ENCODE measurements at places on chromosomes 6 and 20.

GRCh38 chr6:38450717-38451116, 189.0 kb downstream of the BTBD9 start:
- no peak for DNase-seq

- no peak for DNase-seq
Measured at GRCh38 chr6:137863091-137863797, 3.8 kb upstream of the TNFAIP3 start.

GRCh38 chr20:17935186-17935585, 33.4 kb downstream of the SNX5 start:
- DNase-seq: no peak

DNA sequence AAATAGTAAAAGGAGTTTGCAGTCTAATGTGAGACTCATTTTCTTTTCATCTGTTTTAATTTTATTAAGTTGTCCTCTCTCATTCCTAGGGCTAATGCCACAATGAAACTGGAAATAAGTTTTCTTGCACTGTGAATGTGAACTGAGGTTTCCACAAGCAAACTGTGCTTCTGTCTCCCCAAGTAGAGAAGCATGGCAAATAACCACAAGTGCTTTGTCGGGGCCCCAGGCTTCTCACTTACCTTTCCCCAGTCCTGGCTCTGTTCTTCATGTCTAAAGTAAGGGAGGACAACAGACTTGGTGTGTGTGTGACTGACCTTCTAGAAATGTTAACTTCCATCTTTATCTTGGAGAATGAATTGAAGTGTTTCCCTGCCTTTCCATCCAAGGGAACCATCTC, 80.8 kb downstream of the CBFA2T2 start:
- DNase-seq: no peak

DNA sequence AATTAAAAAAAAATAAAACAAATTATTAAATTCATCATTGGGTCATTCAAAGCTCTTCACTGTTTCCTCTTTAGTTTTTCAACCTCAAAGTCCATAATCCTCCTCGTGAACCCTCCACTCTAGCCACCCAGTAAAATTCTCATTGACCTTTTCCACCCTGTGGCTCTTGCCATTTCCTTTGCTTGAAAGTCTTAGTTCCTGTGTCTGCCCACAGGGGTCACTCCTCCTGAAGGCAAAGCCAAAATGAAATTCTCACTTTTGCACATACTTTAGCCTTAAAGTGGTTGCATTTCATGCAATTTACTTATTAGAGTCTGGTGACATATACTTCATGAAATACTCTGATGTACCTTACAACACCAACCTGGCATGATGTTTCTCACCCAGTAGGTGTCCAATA, 263.7 kb downstream of the BMP2 start:
- DNase-seq: no peak

GRCh38 chr20:50439539-50440453, 70.4 kb upstream of the PTPN1 start:
- no peak for DNase-seq

DNA sequence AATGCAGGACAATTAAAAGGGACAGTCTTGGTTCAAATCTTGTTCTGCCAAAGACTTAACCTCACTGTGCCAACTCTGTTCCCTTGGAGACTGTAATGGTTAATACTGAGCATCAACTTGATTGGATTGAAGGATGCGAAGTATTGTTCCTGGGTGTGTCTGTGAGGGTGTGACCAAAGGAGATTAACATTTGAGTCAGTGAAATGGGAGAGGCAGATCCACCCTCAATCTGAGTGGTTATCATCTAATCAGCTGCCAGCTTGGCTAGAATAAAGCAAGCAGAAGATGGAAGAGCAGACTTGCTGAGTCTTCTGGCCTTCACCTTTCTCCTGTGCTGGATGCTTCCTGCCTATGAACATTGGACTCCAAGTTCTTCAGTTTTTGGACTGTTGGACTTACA, 474.4 kb downstream of the CD83 start:
- DNase-seq: no peak

- DNase-seq: no peak
Measured at GRCh38 chr6:5556011-5556410, 294.7 kb downstream of the FARS2 start.

DNA sequence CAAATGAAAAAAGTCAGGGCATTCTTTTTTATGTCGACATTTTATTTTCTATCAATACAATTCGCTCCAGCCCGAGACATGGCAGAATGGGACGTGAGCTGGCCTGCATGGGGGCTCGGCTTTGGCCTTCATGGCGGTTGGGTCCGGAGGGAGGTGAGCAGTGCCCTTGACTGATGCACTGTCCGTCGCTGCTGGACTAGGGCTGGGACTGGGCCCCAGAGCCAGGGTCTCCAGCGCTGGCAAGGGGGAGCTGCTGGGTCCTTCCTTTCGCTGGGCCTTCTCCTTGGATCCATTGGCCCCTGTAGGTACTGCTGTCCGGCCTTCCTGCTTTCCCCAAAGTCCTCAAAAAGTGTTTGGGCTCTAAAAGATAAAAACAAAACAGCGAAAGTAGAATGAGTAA, 124.6 kb downstream of the EDN3 start:
- no peak for DNase-seq

DNA sequence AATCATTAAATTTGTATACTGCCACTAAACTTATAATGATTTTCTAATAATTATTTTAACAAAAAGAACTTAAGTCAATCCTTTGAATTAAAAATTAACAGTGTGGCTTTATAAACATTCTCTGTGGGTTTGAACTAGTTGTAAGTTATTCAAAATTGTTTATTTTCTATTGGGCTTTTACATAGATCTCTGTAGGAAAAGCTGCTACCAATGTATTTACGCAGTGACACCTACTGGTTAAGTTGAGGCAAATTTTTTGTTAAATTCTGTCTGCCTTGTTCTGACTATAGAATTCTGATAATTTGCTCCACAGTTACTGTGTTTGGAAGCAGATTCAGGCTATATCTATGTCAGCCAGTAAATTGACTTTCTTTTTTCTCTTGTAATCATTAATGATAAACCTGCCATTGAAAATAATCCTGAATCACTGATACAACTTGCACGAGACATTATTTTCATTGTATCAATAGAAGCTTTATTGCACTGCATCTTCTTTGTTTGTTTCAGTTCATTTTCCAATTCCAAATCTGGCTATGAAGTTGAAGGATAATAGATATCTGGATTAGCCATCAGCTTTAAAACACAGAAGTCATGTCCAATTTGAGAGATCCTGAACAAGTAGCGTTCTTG, 66.0 kb upstream of the UTRN start:
- no peak for DNase-seq

GRCh38 chr6:53673162-53673727, 7.7 kb upstream of the KLHL31 start:
- DNase-seq: no peak

GRCh38 chr6:133682506-133683307, 206.2 kb upstream of the TCF21 start:
- no peak for DNase-seq

DNA sequence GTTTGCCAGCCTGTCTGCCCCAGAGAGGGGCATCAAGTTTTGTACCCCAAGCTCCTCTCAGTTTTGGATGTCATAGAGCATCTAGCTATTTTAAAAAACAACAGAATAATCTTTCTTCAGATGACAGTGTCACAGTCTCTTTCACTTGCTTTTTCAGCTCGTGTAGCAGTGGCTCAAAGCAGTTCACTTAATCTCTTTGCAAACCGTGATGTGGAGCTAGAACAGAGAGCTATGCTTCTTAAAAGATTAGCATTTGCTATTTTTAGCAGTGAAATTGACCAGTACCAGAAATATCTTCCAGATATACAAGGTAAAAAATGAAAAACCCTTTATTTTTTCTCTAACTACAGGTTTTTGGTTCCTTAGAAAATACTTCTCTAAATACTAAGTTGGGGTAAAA, 37.3 kb downstream of the PGM3 start:
- no peak for DNase-seq
